LHCN-M2 (cell line): ENCODE measurements at places on chromosomes 4 and X. TPM values are rescaled to one million over a fixed set of nuclear protein-coding genes. Genes with fewer than 3 reads are reported as not detected.

SULT1E1 gene
- not detected in 2 replicates for total RNA-seq

GRCh38 chr4:141567326-141567915 lies 69.0 kb upstream of the IL15 start:
- no peak for DNase-seq

DNA sequence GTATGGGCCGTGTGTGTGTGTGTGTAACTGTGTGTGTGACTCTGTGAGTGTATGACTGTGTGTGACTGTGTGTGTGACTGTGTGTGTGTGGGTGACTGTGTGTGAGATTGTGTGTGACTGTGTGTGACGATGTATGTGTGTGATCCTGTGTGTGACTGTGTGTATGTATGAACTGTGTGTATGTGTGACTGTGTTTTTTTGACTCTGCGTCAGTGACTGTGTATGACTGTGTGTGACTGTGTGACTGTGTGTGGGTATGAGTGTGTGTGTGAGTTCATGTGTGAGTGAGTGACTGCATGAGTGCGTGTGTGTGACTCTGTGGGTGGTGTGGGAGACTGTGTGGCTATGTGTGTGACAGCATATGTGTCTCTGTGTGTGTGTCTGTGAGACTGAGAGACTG lies 81.8 kb downstream of the ZNF718 start:
- no peak for DNase-seq

ARX gene
- total RNA-seq: 0.06 TPM in 1 of 2 replicates, not detected in the other

- peak; percentile 99 for DNase-seq
Measured at GRCh38 chr4:67035501-67035900, 509.8 kb downstream of the CENPC start.

DNA sequence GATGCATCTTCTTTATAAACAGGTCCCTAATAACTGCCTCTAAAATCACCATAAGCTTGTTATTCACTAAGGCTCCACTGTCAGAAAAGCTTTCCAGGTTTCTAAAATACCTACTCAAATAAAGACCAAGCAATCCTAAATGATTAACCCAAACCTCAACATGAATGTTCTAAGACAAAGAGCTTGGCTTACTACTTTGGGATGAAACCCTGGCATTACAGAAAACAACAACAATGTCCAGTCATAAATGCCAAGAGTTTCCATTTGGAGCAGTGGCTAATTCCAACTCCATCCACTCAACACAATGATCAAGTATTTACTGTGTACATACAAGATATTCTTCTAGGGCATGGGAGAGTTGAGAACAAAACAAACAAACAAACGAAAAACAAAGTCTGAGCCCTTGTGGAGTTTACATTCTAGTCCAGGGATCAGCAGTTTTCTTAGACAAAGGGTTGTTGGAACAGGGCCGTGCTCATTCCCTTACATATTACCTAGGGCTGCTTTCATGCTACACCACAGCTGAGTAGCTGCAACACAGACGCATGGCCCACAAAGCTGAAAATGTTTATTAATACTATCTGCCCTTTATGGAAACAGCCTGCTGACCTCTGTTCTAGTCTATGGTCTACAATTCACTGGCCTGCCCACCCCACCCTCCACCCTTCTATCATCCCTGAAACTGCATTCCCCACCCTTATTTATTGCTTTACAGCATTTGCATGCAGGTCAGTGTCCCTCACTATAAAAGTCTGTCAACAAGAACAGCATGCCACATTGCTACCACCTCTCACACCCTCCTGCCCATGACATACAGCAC lies 23.7 kb downstream of the ABCG2 start:
- DNase-seq: no peak

GALNTL6 gene
- 0.06 TPM in 2 replicates for total RNA-seq

DNA sequence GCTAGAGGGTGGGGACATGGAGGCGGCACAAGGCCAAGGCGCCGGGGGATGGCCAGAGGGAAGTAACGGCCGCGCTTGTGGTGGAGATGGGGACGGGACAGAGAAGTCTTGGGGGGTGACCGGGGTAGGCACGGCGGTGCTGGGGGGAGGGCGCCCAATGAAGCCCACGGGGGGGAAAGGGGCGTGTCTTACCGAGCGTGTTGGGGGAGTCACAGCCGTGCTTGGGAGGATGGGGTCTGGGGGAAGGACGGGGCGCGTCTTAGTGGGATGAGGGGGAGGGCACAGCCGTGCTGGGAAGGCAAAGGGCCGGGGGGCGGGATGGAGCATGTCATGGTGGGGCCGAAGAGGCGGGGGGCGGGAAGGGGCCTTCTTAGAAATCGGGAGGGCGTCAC lies 952 bp downstream of the ARSD start:
- peak; percentile 49 for DNase-seq
